Activated CD4-positive, alpha-beta T cell treated with anti-CD3 and anti-CD28 coated beads for 36 hours (primary cell): ENCODE measurements at places on chromosomes 1 and 21. TPM values are rescaled to one million over a fixed set of nuclear protein-coding genes. Genes with fewer than 3 reads are reported as not detected.

The NFASC gene
- total RNA-seq = 0.48 TPM

The CIART gene
- total RNA-seq = 5.9 TPM

The AQP10 gene
- not detected for total RNA-seq

The ST6GALNAC5 gene
- total RNA-seq = not detected

The NTMT2 gene
- total RNA-seq = not detected

The ZNF648 gene
- total RNA-seq = not detected

The CADM3 gene
- not detected for total RNA-seq

The NECTIN4 gene
- not detected for total RNA-seq

The GJA9 gene
- total RNA-seq = not detected

The VSIG8 gene
- total RNA-seq = 0.11 TPM

The NUP210L gene
- 0.04 TPM for total RNA-seq

The SLC1A7 gene
- not detected for total RNA-seq

The FTCD gene
- total RNA-seq = 0.23 TPM

The SYT2 gene
- not detected for total RNA-seq

The RGS13 gene
- total RNA-seq = not detected

The MMEL1 gene
- 0.97 TPM for total RNA-seq
